ENCODE measurements at places on chromosomes 5 and 9. TPM values are rescaled to one million over a fixed set of nuclear protein-coding genes. Genes with fewer than 3 reads are reported as not detected.

C7 gene
- total RNA-seq, result 1.5 TPM

ANKRD55 gene
- total RNA-seq, result not detected

DAB2 gene
- 70.7 TPM for total RNA-seq

GRIA1 gene
- 21.9 TPM for total RNA-seq

CDC14B gene
- total RNA-seq, result 21.4 TPM

MARCOL gene
- not detected for total RNA-seq

C9orf153 gene
- total RNA-seq, result 0.36 TPM

CCDC69 gene
- total RNA-seq, result 1.2 TPM

FRMD3 gene
- 0.59 TPM for total RNA-seq

DAB2IP gene
- 104 TPM for total RNA-seq

SOHLH1 gene
- 0.18 TPM for total RNA-seq

REXO4 gene
- 30.9 TPM for total RNA-seq

FCN2 gene
- not detected for total RNA-seq

NR2F1 gene
- total RNA-seq, result 2.1 TPM

CYSRT1 gene
- total RNA-seq, result 1.4 TPM

SNCAIP gene
- total RNA-seq, result 254 TPM

F2RL2 gene
- total RNA-seq, result 311 TPM

CAMK2A gene
- total RNA-seq, result 1.1 TPM

WNT8A gene
- 0.69 TPM for total RNA-seq

SELENOP gene
- total RNA-seq, result 68.9 TPM
